ENCODE measurements at places on chromosomes 3 and 15.
A peak's percentile ranks its signal among the peaks of the same experiment; 100 is the strongest.

DNA sequence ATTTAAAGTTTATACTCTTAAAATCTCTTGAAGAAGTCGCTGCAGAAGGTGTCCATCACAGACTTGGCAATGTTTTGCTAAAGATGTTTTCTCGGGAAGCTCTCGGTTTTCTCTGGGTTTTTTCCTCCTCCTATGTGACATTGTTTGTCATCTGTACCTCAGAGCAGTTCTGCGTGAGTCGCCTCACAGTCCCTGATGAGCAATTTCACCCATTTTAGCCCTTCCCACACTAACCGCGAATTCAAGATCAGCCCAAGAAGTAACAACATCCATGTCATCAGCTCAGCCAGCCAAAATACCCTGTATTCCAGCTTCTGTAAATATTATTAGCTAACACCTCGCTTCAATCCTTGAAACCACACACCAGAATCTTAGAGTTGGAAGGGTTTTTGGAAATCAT is 224.3 kb upstream of the SETMAR start:
- DNase-seq: no peak

DNA sequence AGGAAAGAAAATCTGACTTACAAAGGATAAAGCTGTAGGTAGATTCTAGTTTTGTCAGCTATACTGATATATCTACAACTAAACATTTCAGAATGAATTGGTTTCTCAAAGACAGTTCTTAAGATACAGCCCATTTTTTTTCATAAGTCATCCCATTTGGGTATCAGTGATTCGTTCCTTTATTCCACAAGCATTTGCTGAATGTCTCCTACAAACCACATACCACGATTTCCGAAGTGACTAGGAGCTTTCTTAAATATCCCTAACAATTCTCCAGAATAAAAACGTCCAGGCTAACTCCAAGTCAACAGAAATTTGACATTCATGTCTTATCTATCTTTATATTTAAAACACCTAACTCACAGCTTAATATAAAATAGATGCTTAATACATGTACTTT is 59.8 kb downstream of the TP53BP1 start:
- no peak for DNase-seq

- DNase-seq: no peak
Observed at GRCh38 chr3:14377044-14377837, 25.2 kb upstream of the SLC6A6 start.

DNA sequence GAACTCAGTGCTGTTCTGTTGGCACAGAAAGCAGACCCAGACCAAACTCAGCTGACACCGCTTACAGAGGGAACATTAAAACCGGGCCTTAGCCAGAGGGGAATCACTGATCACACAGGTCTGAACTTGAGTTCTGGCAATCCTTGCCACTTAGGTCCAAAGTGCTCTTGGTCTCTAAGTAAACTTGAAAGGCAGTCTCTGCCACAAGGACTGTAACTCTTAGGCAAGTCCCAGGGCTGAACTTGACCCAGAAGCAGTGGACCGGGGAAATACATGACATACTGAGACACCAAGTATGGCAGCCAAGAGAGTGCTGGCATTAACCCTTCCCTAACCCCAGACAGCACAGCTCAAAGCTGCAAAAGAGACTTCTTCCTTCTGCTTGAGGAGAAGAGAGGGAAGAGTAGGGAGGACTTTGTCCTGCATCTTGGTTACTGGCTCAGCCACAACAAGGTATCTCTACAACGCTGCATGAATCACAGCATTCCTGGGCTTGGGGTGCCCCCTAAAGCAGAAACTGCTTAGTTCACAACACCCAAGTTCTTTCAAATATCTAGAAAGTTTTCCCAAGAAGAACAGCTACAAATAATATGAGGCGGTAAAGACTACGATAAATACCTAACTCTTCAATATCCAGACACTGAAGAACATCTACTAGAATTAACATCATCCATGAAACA is 32.5 kb downstream of the NAALADL2 start:
- peak; percentile 9 for DNase-seq

DNA sequence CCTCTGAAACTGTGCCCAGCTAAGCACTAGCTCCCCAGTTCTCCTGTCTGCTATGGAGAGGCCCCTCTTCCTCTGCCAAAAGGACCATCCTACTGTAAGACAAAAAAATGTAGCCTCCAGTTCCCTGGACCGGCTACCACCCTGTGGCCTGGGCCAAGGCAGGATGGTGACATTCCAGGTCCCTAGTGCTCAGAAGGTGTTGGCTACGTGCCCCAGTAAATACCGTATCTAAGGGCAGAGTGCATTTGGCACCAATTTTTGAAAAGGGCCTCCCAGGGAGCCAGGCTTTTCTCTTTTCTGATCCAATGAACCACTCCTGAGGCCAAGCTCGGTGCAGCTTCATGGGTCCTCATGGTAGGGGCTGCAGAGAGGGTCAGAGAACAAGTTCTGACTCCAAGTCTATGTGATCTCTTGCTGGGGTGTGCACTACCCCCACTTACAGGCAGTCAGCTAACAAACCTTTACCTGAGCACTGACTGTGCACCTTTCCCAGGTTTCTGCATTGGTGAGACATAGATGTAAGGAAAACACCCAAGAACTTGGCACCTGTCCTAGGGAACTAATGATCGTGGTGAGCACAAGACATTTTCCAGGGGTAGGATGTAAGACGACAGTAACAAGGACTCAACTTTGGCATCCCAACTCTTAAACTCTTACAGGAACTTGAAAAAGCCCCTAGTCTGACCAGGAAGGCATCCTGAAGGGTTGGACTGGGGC is 32.6 kb downstream of the TLE3 start:
- DNase-seq: no peak

GRCh38 chr3:197300361-197300760 is 1.9 kb upstream of the DLG1 start:
- DNase-seq: peak; percentile 67

DNA sequence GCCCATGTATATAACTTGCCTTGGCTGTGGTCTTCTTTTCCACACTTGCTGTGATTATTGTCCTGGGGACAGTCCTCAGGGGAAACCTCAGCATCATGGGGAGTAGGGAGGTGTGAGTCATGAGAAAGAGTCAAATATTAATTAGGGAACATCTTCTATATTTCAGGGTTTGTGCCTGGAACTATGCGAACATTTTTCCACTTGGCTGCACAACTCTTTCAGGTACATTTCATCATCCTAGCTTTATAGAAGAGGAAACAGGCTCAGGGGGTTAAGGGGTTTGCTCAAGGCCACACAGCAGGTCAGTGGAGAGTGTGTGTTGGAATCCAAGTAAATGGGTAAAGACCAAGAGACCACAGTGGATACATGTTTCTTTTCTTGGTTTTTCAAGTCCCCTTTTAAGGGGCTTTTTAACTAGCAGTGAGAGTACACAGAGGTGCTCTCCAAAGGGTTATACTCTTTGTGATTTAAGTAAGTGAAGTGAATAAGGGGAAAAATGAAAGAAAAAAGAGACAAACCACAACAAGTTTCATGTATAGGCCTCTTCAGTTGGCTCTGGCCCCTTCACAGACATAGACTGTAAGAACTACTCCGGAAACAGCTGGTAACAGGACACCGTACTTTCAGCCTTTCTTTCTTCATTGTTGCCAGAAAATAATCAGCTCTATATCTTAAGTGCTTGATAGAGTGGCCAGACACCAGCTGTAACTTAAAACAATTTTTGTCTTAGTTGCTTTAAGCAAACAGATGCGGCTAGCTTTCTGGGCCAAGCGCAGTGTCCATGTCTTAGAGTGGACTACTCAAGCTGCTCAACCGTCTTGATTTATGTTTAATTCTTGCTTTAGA is 64.6 kb downstream of the EEFSEC start:
- peak; percentile 78 for DNase-seq

DNA sequence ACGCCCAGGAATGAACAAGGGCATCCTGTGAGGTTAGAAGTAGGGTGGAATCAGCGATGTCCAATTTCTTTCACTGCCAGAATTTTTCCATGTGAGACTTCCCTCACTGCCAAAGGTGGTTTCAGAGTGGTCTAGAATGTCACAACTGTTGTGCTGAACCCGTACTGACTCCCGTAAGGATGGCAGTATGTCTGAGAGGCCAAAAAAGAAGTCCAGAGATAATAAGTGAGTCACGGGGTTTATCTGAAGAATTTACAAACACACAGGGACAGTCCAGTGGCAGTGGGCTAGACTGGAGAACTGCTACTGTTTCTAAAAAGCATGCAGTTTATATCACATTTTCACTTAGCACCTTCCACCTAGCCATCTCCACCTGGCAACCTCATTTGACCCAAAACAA is 160.6 kb upstream of the ATP10A start:
- no peak for DNase-seq

DNA sequence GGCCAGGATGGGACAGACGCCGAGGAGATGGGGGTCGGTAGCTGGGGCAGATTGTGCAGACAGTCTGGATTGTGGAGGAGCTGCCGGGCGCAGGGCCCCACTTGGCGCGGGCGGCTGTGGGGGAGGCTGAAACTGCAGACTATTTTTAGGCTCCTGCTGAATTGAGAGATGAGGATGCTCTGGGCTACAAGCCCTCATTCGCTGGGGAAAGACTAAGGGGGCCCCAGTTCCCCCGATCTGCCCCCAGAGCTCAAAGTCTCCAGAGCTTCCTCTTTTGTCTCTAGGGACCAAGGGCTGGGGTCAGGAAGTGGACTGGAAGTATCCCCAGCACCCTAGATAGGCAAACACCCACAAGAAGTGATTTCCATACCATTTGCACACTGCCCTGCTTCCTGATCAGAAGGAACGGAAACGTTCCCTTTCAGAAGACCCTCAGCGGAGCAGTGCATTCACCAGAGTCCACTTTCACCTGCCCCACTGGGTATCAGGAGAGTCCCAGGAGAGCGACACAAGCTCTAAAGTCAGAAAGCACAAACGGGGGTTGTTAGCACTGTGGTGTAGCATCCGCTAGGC is 29.7 kb downstream of the SEMA7A start:
- no peak for DNase-seq

DNA sequence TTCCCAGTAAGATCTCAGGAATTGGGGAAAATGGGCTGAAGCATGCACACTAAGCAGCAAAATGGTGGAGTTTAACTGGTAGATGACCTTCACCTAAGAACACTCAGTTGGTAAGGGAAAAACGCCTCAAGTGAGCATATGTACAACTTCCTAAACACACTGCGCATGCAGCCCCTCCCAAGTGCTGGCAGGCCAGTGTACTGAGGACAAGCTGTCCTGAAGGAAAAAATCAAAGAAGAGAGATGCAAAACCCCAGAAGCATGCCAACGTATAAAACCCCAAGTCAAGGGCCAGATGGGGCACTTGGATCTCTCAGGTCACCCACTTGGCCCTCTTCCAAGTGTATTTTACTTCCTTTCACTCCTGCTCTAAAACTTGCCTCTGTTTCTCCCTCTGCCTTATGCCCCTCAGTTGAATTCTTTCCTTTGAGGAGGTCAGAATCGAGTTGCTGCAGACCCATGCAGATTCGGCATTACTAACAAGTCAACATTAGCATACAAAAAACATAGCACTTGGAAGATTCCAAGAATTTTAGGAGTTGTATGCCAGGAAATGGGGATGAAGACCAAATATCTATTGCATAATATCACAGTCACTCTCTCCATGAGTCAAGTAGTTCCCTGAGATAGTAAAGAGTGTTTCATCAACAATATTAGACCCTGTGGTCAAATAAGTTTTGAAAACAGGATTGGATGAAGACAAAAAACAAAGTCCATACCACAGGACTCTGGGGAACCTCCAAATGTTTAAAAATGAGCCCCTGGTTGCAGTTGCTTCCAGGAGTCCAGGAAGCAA is 10.8 kb upstream of the FYCO1 start:
- DNase-seq: no peak

DNA sequence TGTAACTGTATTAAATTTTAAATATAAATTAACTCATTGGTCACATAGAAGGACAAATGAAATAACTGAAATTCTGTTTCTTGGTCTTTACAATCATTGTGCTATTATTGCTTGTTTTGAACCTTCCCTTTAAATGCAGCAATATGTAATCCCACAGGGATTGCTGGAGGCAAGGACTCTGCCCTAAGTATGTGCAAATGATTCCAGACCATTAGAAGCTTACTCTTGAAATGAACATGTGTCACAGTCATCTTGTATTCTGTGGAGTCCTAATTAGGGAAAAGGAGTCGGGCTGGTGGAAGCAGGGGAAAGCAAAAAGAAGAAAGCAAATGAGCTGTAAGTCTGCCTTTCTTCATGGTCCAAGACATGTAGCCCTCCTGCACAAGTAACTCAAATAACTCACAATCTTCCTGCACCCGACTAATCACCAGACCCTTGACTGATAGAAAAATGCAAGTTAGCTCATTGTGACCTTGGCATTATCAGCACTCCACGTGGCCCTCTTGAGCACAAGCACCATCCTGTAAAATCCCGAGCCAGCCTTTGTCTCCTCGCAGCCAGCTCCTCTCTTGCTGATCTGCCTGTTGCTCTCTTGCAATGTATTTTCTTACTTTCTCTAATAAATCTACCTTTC is 2.3 kb upstream of the TMPRSS7 start:
- no peak for DNase-seq

GRCh38 chr15:90982135-90982534 is 12.2 kb downstream of the PRC1 start:
- DNase-seq: no peak

- DNase-seq: peak; percentile 89
Observed at GRCh38 chr15:98442379-98442833, 205.9 kb upstream of the IGF1R start.

DNA sequence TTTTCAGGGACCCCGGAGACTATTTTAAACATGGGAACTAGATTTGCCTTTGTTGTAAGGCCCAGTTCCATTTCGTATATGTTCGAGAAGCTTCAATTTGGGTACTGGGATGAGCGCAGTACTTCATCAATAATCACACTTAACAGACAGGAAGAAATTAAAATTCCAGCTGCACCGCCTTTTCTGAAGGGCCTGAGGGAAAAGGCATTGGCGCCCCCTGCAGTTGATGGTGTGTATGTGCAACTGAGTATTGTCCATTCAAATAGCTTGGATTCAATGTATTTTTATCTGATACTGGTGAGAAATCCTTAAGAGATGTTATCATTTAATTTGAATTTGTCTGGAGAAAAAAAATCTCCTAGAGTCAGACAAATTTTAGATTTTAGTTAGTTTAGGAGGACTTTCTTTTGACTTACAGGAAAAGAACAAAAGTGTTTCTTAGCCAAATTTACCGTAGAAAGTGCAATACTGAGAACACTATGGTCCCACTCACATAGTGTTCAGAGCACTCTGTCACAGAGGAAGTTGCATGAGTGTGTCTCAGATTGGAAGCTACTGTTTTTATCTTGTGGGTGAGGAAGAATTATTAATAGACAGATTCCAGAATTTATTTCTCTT is 5.4 kb upstream of the ALDH1A2 start:
- DNase-seq: peak; percentile 62

- no peak for DNase-seq
Observed at GRCh38 chr3:59839810-59840515, 790.1 kb upstream of the CFAP20DC start.

GRCh38 chr3:178686826-178687225 is 150.6 kb downstream of the KCNMB2 start:
- no peak for DNase-seq

- peak; percentile 20 for DNase-seq
Observed at GRCh38 chr3:110903771-110904519, 167.7 kb upstream of the NECTIN3 start.

Data from kidney tubule cell (primary cell).